ENCODE measurements at places on chromosomes 7 and 10.

DNA sequence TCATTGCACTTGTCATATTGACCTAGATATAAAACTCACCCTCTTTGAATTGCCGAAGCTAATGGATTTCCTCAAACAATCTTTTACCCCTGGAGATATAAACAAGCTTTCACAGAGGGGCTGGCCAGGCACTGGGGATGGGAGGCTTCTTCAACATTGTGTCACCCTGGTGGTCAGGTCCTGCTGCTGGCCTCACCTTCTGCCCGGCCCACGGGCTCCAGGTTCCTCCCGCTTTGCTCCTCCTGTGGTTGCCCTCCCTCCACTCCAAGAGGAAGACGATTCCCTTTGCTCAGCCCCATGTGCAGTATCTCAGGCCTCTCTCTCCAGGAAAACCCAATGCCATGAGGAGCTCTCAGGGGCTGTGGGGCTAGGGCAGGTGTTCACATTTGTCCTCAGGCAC is 118.1 kb upstream of the ADCY1 start:
- no peak for DNase-seq

GRCh38 chr7:4725014-4725849 is 43.1 kb downstream of the FOXK1 start:
- no peak for DNase-seq

GRCh38 chr10:75498884-75499350 is 67.5 kb downstream of the LRMDA start:
- no peak for DNase-seq

DNA sequence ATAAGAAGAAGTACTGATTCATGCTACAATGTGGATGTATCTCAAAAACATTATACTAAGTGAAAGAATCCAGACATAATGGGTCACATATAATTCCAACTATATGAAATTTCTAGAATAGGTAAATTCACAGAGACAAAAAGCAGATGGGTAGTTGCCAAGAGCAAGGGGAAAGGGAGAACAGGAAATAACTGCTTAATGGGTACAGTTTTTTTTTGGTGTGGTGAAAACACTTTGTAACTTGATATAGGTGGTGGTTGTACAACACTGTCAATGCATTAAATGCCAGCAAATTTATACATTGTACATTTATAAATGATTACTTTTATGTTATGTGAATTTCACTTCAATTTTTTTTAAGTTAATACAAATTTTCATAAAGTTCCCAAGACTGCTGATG is 19.4 kb upstream of the LRRN3 start:
- no peak for DNase-seq

DNA sequence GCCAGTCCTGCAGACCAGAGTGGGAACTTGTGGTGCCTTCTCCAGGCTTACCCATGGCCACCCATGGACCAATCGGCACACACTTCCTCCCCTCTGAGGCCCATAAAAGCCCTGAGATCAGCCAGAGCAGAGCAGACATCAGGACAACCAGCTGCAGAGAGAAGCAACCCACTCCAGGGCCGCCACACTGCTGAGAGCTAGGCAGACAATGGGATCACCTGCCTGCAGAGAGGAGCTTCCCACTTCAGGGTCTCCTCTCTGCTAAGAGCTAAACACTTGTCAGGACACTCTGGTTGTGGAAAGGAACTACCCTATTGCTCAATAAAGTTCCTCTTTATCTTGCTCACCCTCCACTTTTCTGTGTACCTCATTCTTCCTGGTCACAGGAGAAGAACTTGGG is 34.0 kb downstream of the C7orf25 start:
- DNase-seq = no peak

DNA sequence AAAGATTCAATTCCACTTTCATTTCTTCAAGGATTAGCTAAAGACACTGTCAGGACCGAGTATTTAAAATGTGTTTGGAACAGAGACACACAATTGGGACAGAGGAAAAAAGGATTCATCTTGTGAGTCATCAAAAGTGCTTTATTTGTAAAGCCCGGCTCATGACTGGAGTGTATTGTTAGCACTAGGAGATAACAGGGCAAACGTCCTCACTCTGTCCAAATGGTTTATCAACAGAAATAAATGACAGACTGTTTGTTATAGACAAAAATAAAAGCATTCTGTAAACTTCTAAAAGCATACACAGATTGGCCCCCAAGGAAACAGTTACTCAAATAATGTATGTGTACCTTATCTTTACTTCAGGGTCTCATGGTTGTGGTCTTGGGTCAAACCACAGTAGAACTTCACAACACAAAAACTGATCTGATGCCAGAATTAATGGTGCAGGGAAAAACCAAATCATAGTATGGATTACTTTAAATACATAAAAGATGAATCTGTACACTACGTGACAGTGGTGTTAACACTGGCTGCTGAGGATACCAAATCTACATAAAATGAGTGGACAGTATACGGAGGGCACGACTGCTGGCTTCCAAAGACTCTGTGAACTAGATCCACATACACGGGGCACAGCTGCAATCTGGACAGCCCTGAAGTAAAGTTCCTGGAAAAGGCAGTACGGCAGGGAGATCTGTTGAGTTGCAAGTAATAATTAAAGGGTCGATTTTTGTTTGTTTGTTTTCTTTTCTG is 179.4 kb downstream of the PIP4K2A start:
- DNase-seq = no peak

GRCh38 chr10:92590623-92591549 is 2.0 kb upstream of the KIF11 start:
- DNase-seq = no peak

GRCh38 chr7:54788664-54789063 is 29.7 kb upstream of the SEC61G start:
- DNase-seq = peak; percentile 26
